ENCODE measurements at places on chromosomes 3 and 15.

- no peak for DNase-seq
Measured at GRCh38 chr15:51128701-51129100, 34.0 kb upstream of the TNFAIP8L3 start.

- no peak for DNase-seq
Measured at GRCh38 chr15:39585871-39586301, 5.0 kb downstream of the THBS1 start.

DNA sequence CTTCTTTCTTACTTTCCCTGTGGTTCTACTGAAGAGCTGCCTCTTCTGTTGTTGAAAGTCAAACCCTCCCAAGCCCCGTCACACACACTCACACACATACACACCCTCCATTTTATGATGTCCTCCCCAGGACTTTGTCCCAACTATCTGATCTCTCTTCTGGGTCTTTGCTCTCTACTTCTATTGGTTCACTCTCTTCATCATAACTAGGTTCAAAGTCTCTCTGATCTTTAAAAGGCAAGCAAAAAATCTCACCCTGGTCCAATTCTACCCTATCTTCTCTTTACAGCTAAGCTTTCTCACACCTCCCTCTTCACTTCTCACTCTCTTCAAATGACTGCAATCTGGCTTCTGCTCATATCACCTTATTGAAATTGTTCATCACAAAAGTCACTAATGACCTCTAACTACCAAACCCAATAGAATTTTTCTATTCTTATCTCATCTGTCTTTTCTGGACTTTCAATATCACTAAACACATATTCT is 34.8 kb downstream of the LRRFIP2 start:
- no peak for DNase-seq

DNA sequence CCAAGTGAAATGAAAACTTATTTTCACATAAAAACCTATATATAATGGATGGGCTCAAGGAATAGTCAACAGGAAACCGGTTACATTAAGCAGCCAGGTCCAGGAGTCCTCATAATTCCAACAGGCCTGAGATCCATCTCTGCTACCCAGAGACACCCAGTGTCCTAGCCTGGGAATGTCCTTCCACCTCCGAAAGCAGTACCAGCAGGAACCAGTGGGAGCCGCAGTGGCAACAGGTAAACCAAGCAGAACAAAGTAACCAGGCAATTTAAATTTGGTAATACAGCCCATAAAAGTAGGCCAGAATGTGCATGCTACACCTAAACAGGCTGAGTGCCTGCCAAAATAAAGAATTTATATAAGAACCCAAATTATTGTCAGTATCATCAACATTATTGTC is 195.6 kb downstream of the ZBBX start:
- DNase-seq = no peak

DNA sequence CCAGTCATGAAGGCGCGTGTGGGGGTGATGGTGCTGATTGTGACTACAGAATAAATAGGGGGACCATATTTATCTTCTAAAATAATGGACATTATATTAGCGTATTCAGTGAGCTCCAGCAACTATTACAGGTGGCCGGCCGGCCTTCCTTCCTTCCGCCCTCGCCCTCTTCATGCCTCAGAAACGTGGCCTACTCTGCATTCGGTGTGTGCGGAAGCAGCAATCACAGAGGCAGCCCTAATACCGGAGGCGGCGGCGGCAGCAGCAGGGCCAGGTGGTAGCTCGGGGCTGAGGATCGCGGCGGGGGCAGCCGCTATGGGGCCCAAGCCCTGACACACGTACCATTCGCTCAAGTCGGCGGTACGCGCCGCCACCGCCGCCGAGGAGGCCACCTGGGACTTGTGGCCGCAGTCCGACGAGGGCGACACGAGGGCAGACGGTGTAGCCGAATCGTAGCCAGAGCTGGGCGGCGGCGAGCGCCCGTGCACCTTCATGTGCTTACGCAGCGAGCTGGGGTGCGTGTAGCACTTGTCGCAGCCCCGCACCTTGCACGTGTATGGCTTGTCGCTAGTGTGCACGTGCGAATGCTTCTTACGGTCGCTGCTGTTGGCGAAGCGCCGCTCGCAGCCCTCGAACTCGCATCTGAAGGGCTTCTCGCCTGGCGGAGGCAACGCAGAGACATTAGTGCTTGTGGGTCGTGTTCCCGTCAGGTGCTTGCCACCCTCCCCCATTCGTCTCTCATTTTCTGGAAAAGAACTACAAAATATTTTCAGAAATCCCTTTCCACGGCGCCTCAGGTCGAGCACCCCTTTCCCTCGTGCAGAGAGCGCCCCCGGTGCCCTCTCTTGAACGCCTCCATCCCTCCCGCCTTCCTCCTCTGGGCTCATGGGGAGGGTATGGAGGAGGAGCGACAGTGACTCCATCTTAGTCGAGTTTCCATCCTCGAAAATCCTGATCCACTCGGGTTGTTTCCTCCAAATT is 15.5 kb downstream of the ZIC4 start:
- no peak for DNase-seq

- no peak for DNase-seq
Measured at GRCh38 chr3:99938270-99938911, 120.7 kb downstream of the CMSS1 start.

DNA sequence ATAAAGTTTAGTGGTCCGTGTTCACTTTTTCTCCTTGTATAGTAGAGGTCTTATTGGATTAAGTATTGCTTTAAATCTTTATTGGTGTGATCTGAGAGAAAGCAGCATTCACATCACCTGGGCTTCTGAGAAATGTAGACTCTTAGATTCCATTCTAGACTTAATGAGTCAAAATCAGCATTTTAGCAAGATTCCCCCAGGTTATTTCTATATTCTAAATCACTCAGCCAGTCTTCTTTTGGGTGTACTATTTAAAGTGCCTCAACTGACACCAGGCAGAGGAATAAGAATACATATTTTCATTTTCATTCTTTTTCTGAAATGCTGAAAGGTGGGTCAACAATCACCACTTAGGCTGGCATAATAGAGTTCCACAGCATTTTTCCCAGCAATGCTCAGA is 481.7 kb downstream of the TUSC7 start:
- no peak for DNase-seq

DNA sequence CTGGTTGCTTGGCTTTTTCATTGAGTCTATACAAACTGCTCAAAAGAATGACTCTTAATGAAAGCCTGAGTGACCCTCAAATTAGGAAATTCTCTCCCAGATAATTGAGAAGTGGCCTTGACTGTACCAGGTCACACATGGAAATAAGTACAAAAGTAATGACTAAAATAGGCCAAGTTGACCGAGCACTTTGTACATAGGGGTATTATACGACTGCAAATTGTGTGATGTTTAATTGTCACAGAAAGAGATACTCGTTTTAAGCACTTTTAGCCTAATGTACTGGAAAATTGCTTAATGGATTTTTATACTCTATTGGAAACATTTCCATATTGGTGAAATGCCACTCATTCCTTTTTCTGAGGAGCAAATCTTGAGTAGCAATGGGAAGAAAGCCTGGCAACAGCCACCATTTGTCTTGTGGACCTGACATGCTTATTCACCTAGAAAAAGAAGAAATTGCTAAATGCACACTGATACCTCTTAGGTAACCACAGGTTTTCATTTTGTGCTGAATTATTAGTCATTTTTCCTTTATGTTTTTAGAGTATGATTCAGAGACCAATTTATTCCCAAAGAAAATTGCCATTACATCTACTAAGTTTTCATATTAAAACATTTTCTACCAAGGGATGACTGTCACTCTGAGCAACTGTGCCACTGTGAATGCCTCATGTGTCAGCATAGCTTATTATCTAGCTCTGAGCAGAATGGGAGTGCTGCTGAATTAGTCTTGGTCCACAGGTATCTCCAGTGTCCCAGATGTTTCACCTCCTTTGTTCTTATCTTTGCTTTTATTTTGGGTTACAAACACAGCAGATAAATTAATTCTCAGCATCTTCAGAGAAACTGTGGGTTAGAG is 8.9 kb upstream of the PXK start:
- DNase-seq = no peak

GRCh38 chr3:32420126-32421038 is 28.7 kb downstream of the CMTM7 start:
- DNase-seq = no peak

DNA sequence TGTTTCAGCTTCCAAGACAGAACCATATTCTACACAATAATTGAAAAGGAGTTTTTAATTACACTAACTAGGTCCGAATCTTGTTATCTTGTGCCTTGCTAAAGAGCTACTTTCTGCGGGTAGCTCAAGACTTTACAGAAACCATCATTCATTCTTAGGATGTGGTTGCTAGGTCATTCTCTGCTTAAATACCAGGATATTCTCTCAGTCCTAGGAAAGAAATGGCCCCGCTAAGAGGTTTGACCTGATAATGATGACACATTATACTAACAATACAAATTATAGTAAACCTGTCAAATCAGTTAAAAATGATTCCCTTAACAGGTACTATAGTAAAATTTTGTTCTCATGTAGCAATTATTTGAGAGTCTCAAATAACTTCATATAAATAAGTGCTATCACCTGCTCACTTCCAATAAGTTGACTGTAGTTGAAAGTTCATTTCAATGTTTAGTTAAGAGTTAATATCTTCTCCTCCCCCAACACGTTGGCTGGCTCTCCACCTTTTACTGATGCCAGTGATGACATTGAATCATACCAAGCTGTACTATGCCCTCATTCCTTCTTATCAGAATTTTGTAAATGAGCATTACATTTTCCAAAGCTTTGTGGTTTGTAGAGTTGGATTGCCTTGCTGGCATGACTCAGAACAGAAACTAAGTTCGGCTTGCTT is 3.6 kb upstream of the C3orf85 start:
- no peak for DNase-seq

GRCh38 chr15:95341686-95342085 is 988.8 kb upstream of the NR2F2 start:
- DNase-seq = no peak

- DNase-seq = no peak
Measured at GRCh38 chr3:2940062-2940461, 170.1 kb downstream of the IL5RA start.

DNA sequence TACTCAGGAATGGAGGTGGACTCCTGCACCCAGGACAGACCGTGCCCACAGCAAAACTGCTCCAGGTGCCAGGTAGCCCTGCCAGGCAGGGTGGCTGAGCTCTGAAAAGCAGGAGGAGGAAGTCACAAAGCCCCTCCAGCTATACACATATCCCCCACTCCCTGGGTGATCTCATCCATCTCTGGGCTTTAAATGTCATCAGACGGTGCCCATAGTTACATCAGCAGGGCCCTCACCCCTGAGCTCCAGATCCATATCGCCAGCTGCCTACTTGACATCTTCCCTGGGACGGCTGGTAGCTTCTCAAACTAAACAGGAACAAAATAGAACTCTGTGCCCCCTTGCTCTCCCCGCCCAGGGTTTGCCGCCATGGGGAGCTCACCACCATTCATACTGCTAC is 87.7 kb downstream of the MEGF11 start:
- no peak for DNase-seq
